NCI-H1417 treated with DMSO at 0.1 percent for 48 hours (cell line): ENCODE measurements at places on chromosomes 3 and 15.

- no peak for DNase-seq
Measured at GRCh38 chr15:49063402-49064280, 17.4 kb upstream of the SECISBP2L start.

DNA sequence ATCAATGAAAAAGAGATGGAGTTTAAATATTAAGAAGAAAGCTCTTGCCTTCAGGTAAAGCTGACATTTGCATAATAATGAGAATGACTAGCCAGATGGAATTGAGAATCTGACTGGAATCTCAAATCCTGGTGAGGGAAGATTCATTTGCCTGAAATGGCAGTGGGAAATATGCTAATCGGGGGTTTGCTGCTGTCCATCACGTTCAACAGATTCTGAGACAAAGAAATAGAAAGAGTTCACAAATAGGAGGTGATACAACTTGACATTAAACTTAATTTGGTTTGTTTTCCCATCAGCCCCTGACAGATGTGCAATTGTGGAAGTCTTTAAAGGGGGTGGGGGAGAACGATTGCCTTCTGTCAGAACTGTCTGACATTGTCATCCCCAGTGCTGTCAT, 347.4 kb downstream of the PDCD6IP start:
- DNase-seq, result no peak

DNA sequence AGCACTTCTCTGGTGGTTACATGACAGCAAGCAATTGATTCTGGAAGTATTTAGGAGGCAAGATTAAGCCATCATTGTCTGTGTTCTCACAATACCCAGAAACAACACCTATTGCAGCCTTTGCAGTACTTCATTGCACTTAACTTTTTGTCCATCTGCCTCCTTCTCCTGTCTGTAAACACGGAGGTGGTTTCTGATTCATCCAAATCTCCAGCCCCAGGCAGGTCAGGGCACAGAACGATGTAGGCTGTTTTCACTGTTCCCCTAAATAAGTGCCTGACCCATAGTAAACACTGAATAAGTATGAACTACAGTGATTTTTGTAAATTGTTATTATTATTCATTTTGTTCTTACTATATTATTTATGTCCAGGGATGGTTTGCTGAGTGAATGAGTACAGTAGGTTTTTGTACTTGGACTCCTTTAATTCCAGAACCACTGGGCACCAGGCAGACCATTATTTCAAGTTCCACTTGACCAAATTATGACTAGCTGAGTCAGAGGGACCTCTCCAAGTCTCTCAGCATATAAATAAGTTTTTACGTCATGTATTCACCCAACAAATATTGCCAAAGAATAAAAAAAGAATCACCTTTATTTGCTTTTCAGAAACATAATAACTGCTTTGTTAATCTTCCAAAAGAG, 283.3 kb upstream of the TRIM42 start:
- DNase-seq, result no peak

DNA sequence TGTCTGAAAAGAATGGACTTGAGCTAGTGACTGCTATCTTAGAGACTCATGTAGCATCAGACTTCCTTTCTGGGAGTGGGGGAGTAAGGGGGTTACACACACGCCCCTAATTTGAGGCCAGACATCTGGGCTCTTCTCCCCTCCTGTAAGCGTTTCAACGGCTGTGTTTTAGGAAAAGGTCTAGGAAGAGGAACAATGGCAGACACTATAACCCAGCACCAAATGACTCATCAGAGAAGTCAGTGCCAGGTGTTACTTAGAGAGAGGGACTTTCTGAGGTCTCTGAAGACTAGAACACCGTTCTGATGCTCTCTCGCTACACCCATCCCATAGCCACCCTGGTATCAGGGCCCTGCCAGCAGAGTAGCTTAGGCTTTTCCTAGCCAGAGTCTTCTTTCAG, 65.5 kb downstream of the SSUH2 start:
- DNase-seq, result no peak

DNA sequence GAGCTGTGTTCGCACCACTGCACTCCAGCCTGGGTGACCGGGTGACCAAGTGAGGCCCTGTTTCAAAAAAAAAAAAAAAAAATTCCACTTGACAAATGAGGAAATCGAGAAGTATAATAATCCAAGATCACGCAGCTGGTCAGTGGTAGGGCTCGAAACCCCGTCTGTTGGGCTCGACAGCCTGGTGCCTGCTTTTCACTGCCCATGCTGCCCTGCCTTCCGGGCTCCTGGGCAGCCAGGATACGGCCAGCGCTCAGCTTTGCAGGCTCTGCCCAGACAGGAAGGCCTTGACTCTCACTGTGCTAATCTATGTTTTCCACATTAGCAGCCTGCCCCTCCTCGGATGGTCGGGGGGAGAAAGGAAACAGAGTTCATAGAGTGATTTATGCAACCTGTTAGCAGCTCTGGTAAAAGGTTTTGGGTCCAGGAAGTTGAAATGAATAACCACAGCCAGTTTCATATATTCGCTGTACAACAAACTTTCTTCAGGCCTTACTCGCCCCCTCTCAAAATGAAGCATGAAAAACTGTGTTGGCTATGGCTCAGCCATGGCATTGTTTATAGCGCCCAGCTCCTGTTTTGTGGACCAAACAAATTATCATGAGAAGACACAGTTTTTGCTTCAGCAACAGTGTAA, 108.8 kb downstream of the XXYLT1 start:
- DNase-seq, result no peak

DNA sequence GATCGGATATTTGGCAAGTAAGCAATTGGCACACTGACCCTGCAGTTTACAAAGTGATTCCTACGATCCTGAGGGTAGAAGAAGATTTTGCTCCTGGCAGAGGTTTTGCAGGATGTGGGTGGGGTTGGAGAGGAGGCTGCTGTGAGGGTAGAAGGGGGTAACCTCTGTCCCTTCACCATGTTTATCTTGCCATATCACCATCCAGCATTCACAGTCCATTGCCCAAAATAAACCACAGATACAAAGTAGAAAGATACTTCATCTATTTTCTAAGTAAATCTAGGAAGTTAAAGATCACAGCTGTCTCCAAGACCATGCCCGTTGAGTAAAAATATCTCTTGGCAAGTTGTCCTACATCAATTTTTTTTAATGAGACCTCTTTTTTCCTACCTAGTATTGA, 51.6 kb downstream of the LIPC start:
- DNase-seq, result no peak

DNA sequence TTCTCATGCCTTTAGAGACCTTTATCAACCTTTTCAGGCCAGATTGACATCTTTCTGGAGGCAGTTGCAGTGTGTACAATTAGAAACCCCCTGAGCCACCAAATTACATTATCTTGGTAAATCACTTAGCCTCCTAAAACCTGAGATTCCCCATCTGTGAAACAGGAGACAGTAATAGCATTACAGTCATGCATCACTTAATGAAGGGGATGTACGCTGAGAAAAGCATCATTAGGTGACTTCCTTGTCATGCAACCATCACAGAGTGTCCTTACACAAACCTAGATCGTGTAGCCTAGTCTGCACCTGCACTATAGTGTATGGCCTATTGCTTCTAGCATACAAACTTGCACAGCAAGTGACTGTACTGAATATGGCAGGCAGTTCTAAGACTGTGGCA, 400.8 kb upstream of the CNTN3 start:
- DNase-seq, result no peak
